ENCODE measurements at places on chromosomes 4 and X.
A peak's percentile ranks its signal among the peaks of the same experiment; 100 is the strongest.

- no peak for DNase-seq
Measured at GRCh38 chr4:82217986-82218715, 155.6 kb downstream of the HNRNPD start.

DNA sequence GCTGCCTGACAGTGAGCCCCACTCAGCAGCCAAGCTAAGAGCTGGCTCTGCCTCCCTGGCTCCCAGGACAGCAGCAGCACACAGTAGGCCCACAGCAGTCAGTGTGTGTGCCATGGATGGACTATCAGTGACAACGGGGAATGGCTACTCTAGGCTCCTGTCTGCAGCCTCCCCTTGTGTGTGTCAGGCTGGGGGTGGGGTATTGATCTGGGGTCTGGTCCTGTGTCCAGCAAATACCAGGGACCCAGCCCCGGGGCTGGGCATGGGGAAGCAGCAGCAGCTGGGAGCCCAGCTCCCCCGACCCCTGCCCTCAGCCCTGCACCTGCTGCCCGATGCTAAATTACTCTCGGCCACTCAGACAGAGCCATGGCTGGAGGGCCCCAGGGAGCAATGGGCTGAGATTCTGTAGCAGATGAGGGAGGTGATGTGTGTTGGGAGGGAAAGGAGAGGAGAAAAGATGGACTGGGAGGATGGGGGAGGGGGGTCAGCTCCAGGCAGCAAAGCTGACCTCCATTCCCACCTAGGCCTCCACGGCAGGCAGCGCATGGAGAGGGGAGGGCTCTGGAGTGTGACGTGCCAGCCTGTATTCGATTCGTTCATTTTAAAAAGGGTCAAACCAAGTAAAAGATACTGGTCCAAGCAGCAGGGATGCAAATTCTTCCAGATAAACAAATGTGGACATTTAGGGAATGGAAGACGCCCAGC lies 61.3 kb upstream of the CRMP1 start:
- DNase-seq, result no peak

DNA sequence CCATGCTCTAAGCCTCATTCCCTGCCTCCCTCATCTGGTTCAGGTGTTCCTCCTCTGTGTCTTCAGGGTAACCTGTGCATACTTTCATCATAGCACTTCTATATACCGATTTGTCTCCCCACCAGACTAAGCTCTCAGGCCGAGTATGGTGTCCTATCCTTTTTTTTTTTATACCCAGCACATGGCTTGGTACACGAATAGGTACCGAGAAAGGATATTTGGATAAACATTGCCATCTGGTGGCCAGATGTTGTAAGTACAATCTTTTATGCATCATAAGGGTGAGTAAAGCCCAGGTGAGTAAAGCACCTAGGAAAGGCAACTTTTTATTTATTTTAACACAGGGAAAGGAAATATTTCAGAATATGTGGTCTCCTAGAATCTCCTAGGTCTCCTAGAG lies 68.4 kb downstream of the MID2 start:
- no peak for DNase-seq

GRCh38 chr4:117784266-117784665 lies 250.0 kb upstream of the NDST3 start:
- no peak for DNase-seq

DNA sequence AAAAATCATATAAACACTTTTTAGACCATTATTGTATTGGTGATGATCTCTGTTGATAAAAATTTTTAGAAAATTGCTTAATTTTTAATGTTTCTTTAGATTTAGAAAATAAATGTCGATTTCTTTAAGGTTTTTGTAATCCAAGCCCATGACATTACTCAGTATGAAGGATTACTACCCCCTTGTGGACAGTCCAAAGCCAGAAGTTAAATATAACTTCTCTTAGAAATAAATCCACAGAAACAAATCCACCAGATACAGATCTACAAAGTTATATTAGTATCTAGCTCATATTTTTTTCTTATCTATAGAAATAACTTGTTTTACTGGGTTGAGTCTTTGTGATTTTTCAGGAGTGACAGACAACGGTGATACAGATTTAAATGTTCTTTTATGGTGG lies 18.9 kb downstream of the TIFA start:
- DNase-seq, result no peak

GRCh38 chr4:56876264-56876663 lies 31.4 kb upstream of the REST start:
- no peak for DNase-seq

DNA sequence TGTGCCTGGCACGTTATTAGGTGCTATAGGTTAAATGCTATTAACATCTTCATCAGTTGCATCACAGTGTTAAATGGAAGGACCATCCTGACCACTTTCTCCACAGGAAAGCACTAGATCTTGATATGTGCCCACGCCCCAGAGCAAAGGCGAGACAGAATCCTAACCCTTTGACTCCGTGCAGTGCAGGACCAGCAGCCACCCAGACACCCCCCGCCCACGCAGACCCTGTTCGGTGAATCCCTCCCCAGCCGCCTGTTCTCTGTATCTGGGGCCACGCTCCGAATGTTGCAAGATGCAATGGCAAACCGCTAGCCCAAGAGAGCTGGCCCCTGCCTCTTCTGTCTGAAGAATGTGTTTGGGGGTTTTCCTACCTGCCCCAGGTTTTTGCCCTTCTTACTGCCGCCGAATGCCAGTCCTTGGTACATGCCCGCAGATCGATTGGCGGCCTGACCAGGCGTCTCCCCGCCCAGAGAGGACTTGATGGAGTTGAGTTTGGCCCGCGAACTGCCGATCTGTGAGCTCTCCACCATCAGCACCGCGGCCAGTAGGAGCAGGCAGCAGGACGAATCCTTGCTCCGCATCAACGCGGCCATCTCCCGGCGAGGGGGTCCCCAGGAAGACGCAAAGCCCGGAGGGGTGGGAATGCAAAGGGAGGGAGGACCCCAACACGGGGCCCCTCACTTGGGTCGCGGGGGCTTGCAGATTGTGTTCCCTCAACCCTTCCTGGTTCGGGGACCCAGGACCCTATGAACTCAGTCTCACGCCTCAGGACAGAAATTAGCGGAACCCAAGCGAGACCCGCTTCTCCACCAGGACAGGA lies 906 bp downstream of the DKK2 start:
- peak; percentile 52 for DNase-seq

- DNase-seq, result no peak
Measured at GRCh38 chr4:158588777-158589176, 67.1 kb downstream of the RXFP1 start.

DNA sequence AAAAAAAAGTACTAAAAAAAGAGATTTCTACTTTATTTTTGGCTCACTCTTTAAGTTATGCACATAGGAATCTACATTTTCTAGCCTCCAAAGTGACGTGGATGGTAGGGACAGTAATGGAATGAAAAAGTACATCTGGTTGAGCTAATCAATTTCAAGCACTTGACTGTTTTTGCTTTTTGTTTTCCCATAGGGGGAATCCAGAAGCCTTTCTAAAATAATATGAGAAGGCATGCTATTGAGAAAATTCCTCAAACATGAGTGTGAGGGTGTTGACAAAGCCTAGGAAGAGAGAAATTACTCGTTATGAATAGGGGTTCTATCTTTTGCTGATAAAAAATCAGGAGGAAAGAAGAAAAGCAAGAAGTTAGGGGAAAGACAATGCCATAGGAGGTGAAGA lies 242.5 kb upstream of the PUDP start:
- DNase-seq, result no peak

- no peak for DNase-seq
Measured at GRCh38 chrX:21963731-21964405, 23.4 kb downstream of the SMS start.

DNA sequence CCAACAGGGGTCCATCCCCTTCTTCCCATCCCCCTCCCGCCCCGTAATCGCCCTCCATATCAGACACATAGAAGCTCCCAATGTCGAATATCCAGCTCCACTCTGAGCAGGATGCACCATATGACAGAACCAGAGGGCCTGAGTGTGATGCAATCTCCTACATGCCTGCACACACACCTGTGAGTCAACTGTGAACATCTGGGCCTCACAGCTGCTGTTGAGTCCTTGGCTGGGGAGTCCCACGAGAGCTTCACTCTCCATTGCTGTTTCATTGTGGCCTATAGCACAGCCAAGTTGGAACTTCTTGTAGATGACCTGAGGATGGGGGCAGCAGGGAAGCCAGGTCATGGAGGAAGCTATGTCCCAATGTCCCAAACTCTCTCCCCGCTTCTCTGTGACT lies 8.2 kb downstream of the SLC38A5 start:
- DNase-seq, result no peak

GRCh38 chr4:156238171-156238570 lies 284.5 kb upstream of the CTSO start:
- no peak for DNase-seq

- DNase-seq, result no peak
Measured at GRCh38 chrX:100120956-100121355, 289.1 kb downstream of the PCDH19 start.

- DNase-seq, result no peak
Measured at GRCh38 chr4:87310691-87311335, 11.9 kb downstream of the HSD17B13 start.

- no peak for DNase-seq
Measured at GRCh38 chrX:50475208-50475607, 4.6 kb upstream of the DGKK start.

DNA sequence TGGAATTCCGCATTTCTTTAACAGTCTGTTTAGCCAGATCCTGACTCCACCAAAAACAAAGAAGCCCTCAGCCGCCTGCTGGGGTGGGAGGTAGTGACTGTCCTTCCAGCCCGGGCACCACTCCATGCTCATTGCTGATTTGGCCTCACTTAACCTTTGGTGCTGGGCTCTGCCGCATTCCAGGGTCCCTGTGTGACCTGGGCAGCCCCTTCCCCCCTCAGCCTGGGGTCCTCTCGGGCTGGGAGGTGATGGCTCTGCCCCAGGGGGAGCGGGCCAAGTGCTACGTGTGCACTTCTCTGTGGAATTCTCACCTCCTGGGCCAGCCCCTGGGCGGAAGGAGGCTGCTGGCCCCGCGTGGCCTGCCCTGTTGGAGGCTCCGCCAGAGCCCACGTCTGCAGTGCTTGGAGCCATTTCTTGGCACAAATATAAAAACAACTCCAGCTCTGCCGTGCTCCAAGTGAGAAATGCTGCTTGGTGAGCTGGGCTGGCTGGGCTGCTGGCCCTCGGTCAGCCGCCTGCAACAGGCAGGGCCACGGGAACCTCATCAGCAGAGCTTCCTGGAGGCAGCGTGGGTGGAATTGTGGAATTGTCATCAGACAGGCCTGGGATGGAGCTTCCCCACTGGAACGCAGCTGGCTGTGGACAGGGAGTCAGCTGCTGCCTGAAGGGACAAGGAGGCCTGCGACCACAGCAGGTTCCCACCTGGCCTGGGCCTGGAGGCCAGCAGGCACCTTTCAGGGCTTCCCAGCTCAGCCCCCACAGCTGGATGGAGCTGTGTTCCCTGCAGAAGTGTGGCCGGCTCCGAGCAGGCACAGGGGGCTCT lies 66.0 kb downstream of the TRMT44 start:
- DNase-seq, result peak; percentile 70

GRCh38 chr4:58166490-58166889 lies 1056.3 kb upstream of the IGFBP7 start:
- no peak for DNase-seq

- DNase-seq, result no peak
Measured at GRCh38 chrX:115958687-115959359, 211.7 kb upstream of the AGTR2 start.
